ENCODE measurements at places on chromosomes 3 and 15. TPM values are rescaled to one million over a fixed set of nuclear protein-coding genes. Genes with fewer than 3 reads are reported as not detected.
A peak's percentile ranks its signal among the peaks of the same experiment; 100 is the strongest.

- H3K36me3 ChIP-seq: no peaks in the 10 kb centered on the region
- no peak overlapping the region for H3K27ac ChIP-seq
- H3K27me3 ChIP-seq: no peaks in the 10 kb centered on the region
- no peak overlapping the region for H3K4me3 ChIP-seq
- no peaks in the 10 kb centered on the region for H3K4me1 ChIP-seq
These were observed 371.5 kb upstream of the GOLIM4 start for GRCh38 chr3:168467115-168467714.

DNA sequence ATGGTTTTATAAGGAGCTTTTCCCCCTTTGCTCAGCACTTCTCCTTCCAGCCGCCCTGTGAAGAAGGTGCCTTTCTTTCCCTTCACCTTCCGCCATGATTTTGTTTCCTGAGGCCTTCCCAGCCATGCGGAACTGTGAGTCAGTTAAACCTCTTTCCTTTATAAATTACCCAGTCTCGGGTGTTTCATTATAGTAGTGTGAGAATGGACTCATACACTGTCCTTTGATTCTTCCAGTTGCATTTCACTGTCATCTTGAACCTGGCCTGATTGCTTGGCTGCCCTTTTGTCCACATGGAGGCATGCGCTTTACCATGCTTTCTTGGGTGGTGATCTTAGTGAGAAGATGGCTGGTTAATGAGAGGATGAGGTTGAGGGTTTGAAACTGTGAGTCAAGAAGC lies 23.2 kb downstream of the USP13 start:
- no peak for DNase-seq
- H3K4me1 ChIP-seq: peaks cover 2% of the 10 kb centered on the region
- no peaks in the 10 kb centered on the region for H3K27me3 ChIP-seq
- H3K27ac ChIP-seq: no peak overlapping the region

- no peak overlapping the region for H3K4me3 ChIP-seq
- DNase-seq: no peak
- H3K36me3 ChIP-seq: no peaks in the 10 kb centered on the region
- H3K27me3 ChIP-seq: no peaks in the 10 kb centered on the region
- H3K27ac ChIP-seq: no peak overlapping the region
These were observed 170.7 kb downstream of the NAALADL2 start for GRCh38 chr3:175029828-175030227.

GRCh38 chr15:101188637-101189408 lies 63.0 kb downstream of the CHSY1 start:
- no peaks in the 10 kb centered on the region for H3K27me3 ChIP-seq
- peaks cover 52% of the 10 kb centered on the region for H3K4me1 ChIP-seq
- no peak overlapping the region for H3K4me3 ChIP-seq

- peaks cover 3% of the 10 kb centered on the region for H3K36me3 ChIP-seq
- peaks cover 23% of the 10 kb centered on the region for H3K27me3 ChIP-seq
- DNase-seq: no peak
- H3K4me3 ChIP-seq: peak overlapping the region; percentile 12
These were observed 3.5 kb upstream of the TGM5 start for GRCh38 chr15:43270113-43270665.

GRCh38 chr3:128508852-128509251 lies 15.9 kb upstream of the GATA2 start:
- H3K4me1 ChIP-seq: no peaks in the 10 kb centered on the region
- no peak for DNase-seq
- no peak overlapping the region for H3K4me3 ChIP-seq
- H3K27me3 ChIP-seq: peaks cover 29% of the 10 kb centered on the region
- no peaks in the 10 kb centered on the region for H3K36me3 ChIP-seq
- H3K27ac ChIP-seq: no peak overlapping the region

DNA sequence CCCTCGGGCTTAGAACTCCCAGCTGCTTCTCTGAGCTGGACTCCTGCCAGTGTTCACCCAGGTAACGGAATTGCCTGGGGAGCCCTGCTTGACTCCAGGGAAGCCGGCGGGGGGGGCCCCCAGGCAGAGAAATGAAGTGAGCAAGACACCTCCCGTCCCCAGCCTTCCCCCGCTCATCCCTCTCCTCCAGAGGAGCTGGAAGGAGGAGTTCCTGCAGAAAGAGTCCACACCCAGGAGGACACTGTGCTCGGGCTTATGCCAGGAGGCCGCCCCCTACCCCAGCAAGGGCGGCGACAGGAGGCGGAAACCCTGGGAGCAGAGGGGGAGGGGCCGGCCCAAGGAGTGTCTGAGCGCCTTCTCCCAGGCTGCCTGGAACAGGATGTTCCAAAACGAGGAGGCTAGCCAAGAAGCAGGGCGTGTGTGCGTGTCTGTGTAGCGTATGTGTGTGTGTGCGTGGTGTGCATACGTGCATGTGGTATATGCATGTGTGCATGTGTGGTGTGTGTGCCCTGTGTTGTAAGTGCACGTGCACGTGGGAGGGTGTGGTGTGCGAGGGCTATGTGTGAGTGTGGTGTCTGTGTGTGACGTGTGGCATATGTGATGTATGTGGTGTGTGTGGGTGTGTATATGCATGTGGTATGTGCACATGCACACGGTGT lies 511.3 kb downstream of the SHQ1 start:
- no peak overlapping the region for H3K27ac ChIP-seq
- peaks cover 2% of the 10 kb centered on the region for H3K4me1 ChIP-seq
- DNase-seq: no peak
- H3K27me3 ChIP-seq: peaks cover 2% of the 10 kb centered on the region
- no peak overlapping the region for H3K4me3 ChIP-seq

- H3K27me3 ChIP-seq: no peaks in the 10 kb centered on the region
- H3K4me1 ChIP-seq: peaks cover 12% of the 10 kb centered on the region
These were observed 37.6 kb downstream of the ANO10 start for GRCh38 chr3:43584043-43584826.

DNA sequence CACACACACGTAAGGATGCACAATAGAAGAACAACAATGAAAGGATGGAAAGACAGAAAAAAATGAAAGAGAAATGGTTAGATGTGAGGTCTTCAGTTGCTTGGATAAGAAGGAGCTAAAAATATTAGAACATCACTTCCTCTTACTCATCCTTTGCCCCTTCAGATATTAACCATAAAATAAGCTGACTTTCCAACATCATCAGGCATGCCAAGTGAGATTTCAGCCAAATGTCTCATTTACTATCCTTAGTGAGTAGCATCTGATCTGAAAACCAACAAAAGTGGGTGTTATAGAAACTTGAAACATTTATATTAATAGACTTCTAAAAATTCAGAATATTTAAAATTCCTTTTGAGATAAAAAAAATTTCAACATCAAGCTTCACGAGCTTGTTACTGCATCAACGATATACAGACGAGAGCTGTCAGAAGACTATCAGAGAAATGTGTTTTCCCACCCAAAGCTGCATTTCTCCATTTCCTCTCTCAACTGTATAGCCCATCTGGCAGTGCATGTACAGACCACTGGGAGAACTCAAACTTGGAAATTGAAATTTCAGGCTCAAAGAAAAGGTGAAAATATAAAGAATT lies 25.4 kb upstream of the LSAMP start:
- H3K4me3 ChIP-seq: no peak overlapping the region
- DNase-seq: no peak
- H3K4me1 ChIP-seq: no peaks in the 10 kb centered on the region
- H3K27ac ChIP-seq: no peak overlapping the region
- no peaks in the 10 kb centered on the region for H3K36me3 ChIP-seq
- no peaks in the 10 kb centered on the region for H3K27me3 ChIP-seq

DNA sequence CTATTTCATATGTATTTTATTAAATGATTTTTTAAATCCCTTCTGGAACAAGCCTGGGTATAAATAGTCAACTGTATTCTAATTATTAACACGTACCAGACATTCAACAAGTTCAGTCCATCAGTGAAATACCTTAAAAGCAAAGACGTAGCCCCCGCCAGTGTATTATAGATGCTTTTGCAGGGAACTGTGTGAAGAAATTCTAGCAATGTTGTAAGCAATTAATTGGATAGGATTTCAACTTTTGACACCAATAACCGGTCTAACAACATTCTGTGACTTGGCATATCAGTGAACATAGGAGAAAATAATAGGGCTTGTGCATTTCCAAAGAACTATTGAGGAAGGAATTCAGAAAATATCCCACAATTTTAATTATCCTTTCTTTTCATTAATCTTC lies 67.2 kb upstream of the TGFBR2 start:
- peaks cover 5% of the 10 kb centered on the region for H3K36me3 ChIP-seq
- no peaks in the 10 kb centered on the region for H3K27me3 ChIP-seq
- no peak overlapping the region for H3K4me3 ChIP-seq
- H3K4me1 ChIP-seq: peaks cover 2% of the 10 kb centered on the region
- no peak overlapping the region for H3K27ac ChIP-seq

DNA sequence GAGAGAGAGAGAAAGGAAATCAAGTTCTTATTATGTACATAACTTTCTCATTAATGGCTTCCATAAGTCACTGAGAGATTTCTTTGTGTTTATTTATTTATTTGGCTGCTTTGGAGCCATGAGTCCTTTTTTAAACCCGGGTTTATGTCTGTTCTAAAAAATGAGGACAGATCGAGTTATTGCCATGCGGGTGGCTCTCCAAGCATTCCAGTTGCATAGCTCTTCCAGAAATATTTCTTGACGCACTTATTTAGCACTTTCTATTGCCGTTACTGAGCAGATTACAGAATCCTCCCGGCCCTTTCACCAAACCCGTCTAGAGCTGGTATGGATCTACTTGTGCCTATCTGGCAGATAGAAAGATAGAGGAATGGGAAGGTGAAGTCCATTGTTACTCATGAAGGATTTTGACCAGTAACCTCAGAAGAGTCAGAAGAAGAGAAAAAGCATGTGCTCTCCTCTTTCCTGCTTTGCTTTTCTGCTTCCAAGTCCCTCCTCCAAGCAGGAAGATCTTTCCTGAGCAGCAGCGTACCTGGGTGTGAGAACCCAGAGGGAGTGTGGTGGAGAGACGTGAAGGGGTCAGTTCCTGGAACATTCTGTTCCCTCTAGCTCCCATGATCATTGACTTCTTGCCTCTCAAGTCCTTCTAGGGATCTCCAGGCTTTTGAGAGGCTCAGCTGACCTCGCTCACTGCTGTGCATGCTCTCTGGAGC lies 112.8 kb downstream of the LPP start:
- DNase-seq: no peak
- no peak overlapping the region for H3K4me3 ChIP-seq
- H3K4me1 ChIP-seq: peaks cover 4% of the 10 kb centered on the region
- no peaks in the 10 kb centered on the region for H3K27me3 ChIP-seq

GRCh38 chr3:71201939-71202338 lies 381.6 kb downstream of the FOXP1 start:
- peaks cover 18% of the 10 kb centered on the region for H3K36me3 ChIP-seq
- H3K4me3 ChIP-seq: no peak overlapping the region
- H3K27ac ChIP-seq: no peak overlapping the region
- DNase-seq: no peak
- H3K27me3 ChIP-seq: no peaks in the 10 kb centered on the region

DNA sequence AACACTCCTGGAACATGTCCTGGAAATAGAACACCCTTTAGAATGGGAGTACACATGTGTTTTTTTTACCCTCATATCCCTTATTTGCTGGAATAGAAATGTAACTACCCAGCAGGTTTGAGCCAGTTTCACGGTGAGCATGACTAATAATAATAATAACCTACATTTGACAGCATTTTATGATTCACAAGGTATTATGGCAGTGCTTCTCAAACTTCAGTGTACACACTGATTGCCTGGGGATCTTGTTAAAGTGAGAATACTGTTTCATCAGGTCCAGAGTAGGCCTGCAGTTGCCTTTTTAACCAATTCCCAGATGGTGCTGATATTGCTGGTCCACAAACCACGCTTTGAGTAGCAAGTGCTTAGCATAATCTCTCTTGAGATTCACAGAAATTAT lies 63.9 kb downstream of the NFKBIZ start:
- no peak for DNase-seq
- H3K4me1 ChIP-seq: no peaks in the 10 kb centered on the region
- no peak overlapping the region for H3K27ac ChIP-seq
- no peaks in the 10 kb centered on the region for H3K27me3 ChIP-seq

DNA sequence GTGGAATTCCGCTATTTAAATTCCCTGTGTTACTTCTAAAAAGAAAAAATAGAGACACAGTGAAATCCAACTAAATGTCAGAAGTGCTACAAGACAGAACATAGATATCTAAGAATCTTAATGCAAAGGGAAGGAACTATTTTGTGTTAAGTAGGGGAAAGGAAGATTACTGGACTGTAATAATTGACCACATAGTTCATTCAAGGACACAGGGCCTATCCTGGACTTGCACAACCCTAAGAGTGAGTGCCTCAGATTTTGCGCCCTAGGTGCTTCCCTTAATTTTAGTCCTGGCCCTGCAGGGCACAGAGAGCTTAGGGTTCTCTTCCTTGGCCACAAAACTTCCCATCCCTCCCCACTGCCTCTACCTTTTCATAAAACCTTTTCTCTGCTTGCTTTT lies 3.5 kb upstream of the IL20RB start:
- no peak for DNase-seq
- peaks cover 15% of the 10 kb centered on the region for H3K36me3 ChIP-seq
- H3K27me3 ChIP-seq: no peaks in the 10 kb centered on the region

- H3K4me3 ChIP-seq: no peak overlapping the region
- no peak for DNase-seq
- H3K4me1 ChIP-seq: no peaks in the 10 kb centered on the region
These were observed 8.2 kb upstream of the ZNF660 start for GRCh38 chr3:44576613-44577012.

- no peak overlapping the region for H3K4me3 ChIP-seq
- H3K4me1 ChIP-seq: peaks cover 11% of the 10 kb centered on the region
- DNase-seq: no peak
- H3K27ac ChIP-seq: no peak overlapping the region
These were observed 39.0 kb downstream of the MNS1 start for GRCh38 chr15:56425976-56426375.

PTPRG gene
- total RNA-seq: not detected

TMEM62 gene
- total RNA-seq: 28.1 TPM

ITIH3 gene
- total RNA-seq: not detected

GOLGA8R gene
- 28.2 TPM for total RNA-seq

FSTL1 gene
- 1.1 TPM for total RNA-seq

PARP15 gene
- total RNA-seq: 49.1 TPM

ZBTB47 gene
- total RNA-seq: 1.1 TPM

CHAC1 gene
- 13.9 TPM for total RNA-seq

SUSD5 gene
- total RNA-seq: not detected

SLC2A2 gene
- not detected for total RNA-seq

PROK2 gene
- total RNA-seq: not detected

ISLR gene
- total RNA-seq: not detected

HMG20A gene
- 65.0 TPM for total RNA-seq

ARGFX gene
- total RNA-seq: not detected

ZSCAN29 gene
- total RNA-seq: 34.0 TPM

ZNF660 gene
- total RNA-seq: 0.65 TPM
